Activated naive CD8-positive, alpha-beta T cell treated with anti-CD3 and anti-CD28 coated beads, Interleukin-2, amount 50 U/mL, for 16 hours (primary cell): ENCODE measurements at places on chromosomes 12 and 14.

GRCh38 chr14:36097356-36097755 is 79.2 kb downstream of the PTCSC3 start:
- DNase-seq, result no peak

- peak; percentile 22 for DNase-seq
Observed at GRCh38 chr14:94129111-94129757, at the start of gene IFI27L2. IFI27L2 (minus strand) TSS chr14:94129604; CDS start chr14:94129564, 40 bp downstream.

- DNase-seq, result no peak
Observed at GRCh38 chr12:75819512-75819911, 212.1 kb downstream of the PHLDA1 start.

GRCh38 chr12:57342207-57342691 is 88.6 kb downstream of the R3HDM2 start:
- no peak for DNase-seq

DNA sequence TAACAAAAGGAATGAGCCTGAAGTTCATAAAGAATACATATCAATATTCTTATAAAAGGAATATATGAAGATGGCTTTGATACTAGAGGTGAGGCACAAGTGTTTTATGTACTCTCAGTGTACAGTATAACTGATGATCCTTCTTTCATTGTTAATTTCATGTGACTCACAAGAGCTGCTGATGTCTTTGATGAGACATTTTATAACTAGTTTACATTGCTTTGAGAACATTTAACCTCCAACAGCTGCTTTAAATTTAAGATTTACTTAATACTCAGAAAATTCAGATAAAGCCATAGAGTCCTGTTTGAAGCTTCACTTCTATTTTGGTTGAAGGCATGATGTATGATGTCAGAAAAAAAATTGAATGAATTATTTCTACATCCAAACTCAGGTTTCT is 59.8 kb downstream of the WASHC4 start:
- DNase-seq, result no peak

DNA sequence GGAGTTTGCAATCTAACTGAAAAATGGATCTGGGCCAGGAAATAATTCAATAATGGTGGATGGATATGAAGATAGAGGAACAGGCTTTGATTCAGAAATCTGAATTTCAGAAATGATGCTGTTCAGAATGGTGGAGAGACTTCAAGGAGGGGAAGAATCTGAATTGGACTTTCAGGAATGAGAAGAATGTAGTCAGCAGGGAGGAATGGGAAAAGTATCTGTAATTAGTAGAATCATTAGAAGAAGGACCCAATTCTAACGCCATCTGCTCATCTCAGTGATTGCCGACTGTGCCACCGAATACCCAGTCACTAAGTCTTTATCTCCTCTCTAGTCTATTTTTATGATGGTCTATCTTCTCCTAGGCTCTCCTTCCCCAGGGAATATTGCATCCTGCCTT is 363.2 kb downstream of the GALC start:
- no peak for DNase-seq

DNA sequence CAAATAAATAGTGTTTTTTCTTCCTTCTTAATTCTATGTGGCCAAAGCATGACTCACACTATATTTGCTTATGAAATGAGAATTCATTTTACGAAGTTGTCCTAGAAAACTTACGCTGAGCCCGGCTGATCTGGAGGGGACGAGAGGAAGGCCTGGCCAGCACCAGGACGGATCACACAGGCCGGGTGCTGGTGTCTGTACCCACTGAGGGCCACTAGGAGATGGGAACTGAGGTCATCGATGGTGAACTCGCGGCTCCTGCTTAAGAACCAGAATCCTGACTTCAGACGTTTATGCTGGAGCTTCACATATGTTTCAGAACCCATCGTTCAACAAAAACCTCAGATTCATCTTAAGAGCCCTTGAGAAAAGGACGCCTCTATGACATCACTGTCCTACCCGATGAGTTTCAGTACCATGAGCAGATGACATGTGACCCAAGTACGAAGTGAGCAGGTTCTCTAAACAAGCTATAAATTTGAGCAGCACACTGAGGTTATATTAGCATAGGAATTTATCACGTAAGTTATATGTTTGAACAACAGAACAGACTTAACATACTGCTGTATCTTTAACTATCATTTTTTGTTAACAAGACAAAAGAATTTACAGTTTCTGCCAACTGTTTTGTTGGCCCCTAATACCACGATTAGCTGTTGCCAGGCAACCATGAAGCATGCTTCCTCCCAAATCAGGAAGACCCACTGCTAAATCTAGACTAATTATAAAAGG is 111.9 kb downstream of the FOXN3 start:
- DNase-seq, result no peak

DNA sequence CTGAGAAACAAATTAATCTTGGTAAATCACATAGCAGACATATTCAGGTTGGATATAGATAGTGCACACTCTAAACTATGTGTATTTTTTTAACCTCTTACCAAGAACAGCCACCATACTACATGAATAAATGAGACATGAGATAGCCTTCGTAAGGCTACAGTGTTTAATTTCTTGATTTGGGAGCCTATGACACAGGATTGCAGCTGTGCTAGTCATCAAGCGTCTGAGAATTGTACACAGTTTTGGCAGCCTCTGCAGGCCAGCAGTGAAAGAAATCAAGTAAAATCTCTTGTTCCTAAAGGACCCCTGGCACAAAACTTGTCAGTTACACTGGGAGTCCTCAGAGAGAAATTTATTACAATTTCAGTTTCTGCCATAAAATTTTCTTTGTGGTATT is 236.1 kb downstream of the C12orf50 start:
- no peak for DNase-seq

GRCh38 chr14:62914025-62914424 is 131.2 kb downstream of the KCNH5 start:
- no peak for DNase-seq

DNA sequence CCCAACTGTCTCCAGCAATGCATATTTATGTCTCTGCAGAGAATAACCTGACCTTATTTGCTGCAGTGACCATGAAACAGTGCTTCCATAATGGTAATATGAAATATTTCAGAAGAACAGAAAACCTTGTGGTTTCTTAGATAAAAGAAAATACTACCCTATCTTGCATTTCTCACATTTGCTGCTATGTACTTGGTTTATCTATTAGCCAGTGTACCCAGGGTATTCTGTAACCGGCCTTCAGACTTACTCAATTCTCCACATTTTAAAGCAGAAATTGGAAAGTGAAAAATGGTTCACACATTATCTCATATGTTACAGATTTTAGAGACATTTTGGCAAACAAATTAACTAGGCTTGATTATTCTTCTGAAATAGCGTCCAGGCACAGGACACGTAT is 57.9 kb upstream of the CCDC91 start:
- no peak for DNase-seq

DNA sequence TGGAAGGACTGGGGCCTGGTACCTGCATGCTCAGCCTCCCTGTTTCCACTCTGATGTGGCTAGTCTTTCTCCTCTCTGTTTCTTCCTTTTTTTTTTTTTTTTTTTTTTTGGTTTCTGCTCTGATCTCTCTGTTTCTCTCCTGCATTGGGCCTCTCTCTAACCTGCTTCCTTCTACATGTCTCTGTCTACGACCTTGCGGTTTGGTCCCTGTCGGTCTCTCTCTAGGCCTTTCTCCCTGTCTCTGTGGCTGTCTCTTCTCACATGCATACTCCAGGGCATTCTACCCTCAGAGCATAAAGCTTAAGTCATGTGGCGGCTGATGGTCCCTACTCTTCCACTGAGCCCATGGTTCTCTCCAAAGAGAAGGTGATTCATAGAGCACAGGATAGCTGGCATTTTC is 1096.6 kb downstream of the BCL11B start:
- DNase-seq, result no peak
